ENCODE measurements at places on chromosomes 12 and 14.
A peak's percentile ranks its signal among the peaks of the same experiment; 100 is the strongest.

DNA sequence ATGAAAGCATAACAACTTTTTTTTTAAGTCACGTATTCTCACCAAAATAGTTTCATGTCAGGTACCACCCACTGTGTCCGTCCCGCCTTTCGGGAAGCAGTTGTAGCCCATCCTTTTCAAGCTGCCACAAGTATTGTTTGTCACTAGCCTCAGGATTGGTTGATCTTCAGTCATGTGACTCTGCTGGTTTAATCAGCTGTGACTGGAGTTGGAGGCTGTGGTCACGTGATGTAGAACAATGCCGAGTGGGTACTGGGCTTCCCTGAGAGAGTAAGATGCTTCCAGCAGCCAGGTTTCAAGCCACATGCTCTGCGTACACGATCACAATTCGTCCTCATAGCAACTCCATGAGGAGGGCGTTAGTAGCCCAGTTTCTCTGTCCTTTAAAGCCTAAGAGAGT, 83.0 kb upstream of the WSCD2 start:
- no peak for DNase-seq

GRCh38 chr12:10358131-10358530, 31.7 kb downstream of the KLRK1 start:
- no peak for DNase-seq

GRCh38 chr12:122102331-122102730, 23.8 kb downstream of the MLXIP start:
- DNase-seq = no peak

- no peak for DNase-seq
These were observed 6.9 kb downstream of the MLEC start for GRCh38 chr12:120693848-120694247.

- peak; percentile 77 for DNase-seq
These were observed 14.6 kb upstream of the SP1 start for GRCh38 chr12:53365245-53365904.

GRCh38 chr14:57818511-57818910, 47.4 kb downstream of the SLC35F4 start:
- no peak for DNase-seq

DNA sequence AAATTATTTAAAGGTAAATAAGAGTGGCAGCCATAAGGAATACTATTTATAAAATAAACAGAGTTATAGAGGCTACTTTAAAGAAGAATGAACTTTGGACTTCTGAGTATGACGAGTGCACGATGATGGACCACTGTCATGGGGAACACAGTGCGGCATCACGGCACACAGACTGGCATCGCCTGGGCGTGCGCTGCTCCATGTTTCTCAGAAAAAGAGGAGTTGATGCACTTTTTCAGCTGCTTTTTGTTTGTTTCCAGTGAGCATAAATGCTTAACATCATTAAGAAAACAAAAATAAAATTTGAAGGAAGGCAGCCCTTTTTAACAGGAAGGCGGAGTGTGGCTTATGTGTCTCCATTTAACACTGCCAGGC, 23.3 kb upstream of the EAPP start:
- no peak for DNase-seq

DNA sequence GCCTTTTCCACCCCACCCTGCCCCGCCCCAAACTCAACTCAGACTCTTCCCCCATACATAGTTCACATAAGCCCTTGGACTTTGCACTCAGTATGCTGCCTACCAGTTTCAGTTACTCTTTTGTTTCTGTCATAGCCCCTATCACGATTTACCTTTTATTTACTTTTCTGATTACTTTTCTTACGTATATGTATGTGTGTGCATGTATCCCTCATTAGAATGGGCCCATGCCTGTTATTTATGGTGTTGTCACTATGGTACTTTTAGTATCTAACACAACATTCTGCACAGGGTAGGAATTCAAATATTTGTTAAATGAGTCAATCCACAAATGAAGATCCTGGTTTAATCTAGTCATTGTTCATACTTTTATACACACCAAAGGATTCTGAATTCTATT, 16.5 kb upstream of the LUM start:
- DNase-seq = no peak

GRCh38 chr12:110256780-110257431, 24.1 kb upstream of the ATP2A2 start:
- peak; percentile 88 for DNase-seq

- DNase-seq = no peak
These were observed 5.6 kb upstream of the EPS8 start for GRCh38 chr12:15794836-15795235.

DNA sequence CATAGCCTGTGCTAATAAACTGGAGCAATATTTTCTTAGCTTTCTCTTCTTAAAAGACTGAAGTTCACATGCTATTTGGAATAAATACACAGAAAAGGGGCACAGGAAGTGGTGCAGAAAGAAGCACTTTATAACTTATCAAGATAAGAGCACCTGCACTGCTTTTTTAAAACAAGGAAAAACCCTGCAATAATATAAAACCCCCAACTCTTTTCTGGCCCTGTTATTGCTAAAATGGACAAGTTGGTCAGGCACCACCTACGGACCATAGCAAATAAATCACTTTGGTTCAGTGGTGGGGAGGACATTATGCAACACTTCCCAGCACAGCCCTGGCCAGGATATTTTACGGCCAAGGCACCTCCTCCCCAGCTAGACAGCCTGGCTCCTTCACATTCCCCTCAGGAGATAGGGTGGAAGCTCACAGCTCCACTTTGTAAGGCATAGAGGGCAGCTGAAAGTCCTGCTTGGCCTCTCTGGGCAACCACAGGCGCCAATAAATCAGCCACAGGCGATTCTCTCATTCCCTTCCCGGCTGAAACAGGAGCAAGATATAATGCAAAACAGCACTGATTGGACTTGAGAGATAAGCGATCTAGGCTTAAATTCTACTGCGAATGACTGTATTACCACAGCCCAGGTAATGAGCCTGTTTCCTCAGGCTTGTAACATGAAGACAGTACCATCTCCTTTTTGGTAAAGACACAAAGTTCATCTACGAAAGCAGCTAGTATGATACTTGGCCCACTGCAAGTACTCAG, 2.0 kb downstream of the ZBTB25 start:
- peak; percentile 15 for DNase-seq

- DNase-seq = peak; percentile 48
These were observed 454.2 kb downstream of the AEBP2 start for GRCh38 chr12:19893514-19893913.

- DNase-seq = no peak
These were observed 4.3 kb downstream of the CPNE6 start for GRCh38 chr14:24075485-24076301.

- no peak for DNase-seq
These were observed 3.1 kb upstream of the ATF7IP start for GRCh38 chr12:14362352-14362751.

- no peak for DNase-seq
These were observed 5.4 kb downstream of the RPS6KA5 start for GRCh38 chr14:91055016-91055415.

DNA sequence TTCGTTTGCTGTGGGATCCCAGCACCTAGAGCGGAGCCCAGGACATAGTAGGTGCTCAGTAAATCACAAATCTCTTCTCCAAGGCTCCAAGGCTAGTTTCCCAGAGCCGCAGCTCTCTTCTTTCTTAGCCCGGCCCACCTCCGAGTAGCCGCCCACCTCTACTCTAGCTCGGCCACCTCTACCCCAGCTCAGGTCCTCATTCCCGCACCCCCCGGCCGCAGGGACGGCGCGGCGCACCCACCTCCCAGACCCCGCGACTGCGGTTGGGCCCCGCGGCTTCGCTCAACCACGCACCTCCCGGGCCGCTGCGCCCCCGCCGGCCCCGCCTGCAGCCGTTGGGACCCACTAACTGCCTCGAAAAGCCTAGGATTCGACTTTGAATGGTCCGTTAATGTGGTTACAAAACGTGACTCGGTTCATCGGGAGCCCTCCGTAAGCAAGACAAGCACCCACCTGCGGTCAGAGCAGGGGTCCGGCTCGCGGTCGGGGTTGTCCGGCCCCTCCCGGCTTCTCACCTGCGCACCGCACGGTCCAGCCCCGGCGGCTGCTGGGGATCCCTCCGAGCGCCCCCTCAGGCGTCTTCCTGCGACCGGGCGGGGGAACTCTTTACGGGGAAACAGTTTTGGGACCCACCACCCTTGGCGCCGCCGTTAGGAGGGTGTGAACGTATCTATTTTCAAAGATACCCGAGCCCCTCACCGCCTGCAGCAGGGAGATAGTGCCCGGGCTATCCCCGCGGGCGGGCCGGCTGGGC, at the start of gene SLC2A14:
TSS of gene SLC2A14 (minus strand) at position 350 of the 754 bp plus-strand sequence. CDS start 3,035 bp downstream, outside the sequence.
- no peak for DNase-seq

GRCh38 chr14:53444677-53445312, 291.7 kb upstream of the DDHD1 start:
- no peak for DNase-seq

DNA sequence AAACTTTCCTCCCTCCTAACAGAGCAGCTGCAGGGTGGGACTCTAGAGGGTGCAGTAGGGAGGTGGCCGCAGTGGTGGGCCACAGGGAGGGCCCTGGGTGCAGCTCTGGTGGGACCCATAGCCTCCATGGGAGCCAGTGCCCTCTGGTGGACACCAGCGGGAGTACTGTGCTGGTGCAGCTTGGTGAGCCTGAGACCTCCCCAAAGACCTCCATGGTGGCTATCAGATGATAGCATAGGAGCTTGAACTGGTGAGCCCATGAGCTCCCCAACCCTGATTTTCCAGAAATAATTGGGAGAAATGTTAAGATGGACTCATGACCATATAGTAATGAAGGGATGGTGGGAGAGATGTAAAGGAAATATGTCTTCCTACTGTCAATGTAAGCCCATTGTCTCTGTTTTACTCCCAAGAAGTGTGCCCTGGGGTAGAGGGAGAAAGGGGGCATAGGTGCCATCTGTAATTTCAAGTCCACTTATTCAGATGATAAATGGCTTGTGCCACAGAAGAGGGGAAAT, 98.7 kb downstream of the GAS2L3 start:
- DNase-seq = peak; percentile 13

GRCh38 chr12:74328623-74329022, 209.0 kb upstream of the ATXN7L3B start:
- no peak for DNase-seq

- peak; percentile 14 for DNase-seq
These were observed 10.9 kb downstream of the TCHP start for GRCh38 chr12:109910969-109911348.

- no peak for DNase-seq
These were observed 130.3 kb upstream of the FUT8 start for GRCh38 chr14:65281991-65282895.

GRCh38 chr12:116630762-116631161, 71.6 kb downstream of the MAP1LC3B2 start:
- DNase-seq = no peak

DNA sequence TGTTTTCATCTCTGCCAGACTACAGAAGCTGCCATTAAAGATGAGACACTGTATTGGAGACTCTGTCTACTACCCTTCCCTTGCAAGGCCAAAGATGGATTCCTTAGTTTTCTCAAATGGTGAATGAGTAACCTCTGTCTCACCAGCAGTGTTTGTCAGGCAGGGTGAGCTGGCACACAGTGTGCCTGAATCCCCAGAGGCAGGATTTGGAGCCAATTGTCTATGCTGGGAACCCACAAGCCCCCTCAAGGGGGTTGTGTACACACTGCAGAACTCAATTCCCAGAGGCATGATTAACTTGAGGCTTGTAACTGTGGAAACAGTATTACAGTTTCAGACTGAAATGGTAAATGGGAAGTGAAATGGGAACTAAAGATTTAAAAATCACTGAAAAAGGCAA, 136.8 kb upstream of the PTPRB start:
- no peak for DNase-seq

- no peak for DNase-seq
These were observed 36.6 kb downstream of the MAX start for GRCh38 chr14:65065719-65066118.

DNA sequence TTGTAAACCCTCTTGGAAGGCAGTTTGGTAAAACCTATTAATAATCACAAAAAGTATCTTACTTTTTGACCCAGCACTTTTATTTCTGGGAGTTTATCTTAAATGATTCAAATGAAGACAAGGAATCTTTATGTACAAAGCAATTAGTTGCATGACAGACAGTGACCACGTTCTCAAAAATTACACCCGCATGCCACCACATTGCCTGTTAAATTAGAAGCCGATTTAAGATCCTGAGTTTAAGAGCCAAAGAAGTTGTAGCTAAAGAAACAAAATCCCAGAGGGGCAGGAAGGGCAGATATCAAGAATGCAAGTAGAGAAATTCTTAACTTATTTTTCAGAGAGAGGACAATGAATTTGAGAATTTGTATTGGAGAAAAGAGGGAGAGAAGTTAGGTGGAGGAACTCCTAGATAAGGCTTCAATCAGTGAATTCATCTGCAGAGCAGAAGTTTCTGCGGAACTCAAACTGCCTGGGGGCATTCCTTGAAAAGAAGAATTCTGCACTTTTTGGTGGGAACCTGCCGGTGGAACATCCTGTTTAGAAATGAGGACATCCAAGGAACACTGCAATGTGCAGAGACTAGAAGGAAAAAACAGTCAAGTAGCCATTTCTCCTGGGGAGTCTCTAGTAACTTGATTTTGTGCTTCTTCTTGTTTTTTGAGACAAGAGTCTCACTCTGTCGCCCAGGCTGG, 1.1 kb upstream of the RIOX1 start:
- no peak for DNase-seq

DNA sequence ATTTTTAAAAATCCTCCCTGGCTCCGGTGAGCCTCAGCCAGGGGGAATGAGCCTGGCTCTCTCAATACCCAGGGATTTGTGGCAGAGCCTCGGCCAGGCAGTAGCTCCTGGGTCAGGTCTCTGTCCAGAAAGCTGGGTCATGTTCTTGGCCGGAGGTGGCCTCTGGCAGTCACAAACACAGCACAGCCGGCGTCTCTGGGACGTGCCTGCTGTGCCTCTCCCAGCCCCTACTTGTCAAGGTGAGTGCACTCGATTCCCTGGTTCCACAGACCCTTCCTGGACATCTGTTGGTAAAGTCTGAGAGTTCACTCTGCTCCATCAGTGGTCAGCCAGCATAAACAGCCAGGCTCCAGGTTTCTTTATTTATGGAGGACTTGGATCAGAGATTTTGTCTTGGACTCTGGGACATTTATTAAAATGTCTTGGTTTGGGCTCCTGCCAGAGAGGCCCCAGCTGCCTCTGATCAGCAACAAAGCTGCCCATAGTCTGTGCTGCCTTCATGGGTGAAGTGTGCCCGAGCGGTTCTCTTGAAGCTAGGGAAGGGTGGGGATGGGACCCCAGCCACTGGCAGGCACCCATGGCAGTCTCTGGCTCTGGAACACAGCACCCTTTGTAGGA, 56.7 kb downstream of the DGLUCY start:
- no peak for DNase-seq

GRCh38 chr12:3262470-3262869, 185.3 kb downstream of the TSPAN9 start:
- DNase-seq = no peak

GRCh38 chr12:131561051-131561450, 149.8 kb upstream of the SFSWAP start:
- DNase-seq = no peak

DNA sequence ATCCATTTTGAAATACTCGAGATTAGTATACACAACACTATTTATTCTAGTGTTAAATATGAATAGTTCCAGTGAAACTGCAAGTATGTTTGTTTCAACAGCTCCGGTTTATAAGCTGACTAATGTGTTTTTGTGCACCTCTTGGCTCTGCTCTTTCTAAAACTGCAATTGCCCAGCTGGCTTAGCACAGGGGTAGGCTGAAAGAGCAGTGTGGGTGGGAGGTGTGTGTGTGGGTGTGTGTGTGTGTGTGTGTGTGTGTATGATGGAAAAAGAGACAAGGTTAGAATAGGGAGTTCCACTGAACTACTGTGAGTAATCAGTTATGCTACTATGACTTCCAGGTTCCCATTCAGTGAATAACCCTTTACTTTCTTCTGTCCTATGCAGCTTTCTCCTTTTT, 37.8 kb upstream of the DDHD1 start:
- no peak for DNase-seq

All from MV-4-11 (cell line).